ENCODE measurements at places on chromosomes 16 and 17.

DNA sequence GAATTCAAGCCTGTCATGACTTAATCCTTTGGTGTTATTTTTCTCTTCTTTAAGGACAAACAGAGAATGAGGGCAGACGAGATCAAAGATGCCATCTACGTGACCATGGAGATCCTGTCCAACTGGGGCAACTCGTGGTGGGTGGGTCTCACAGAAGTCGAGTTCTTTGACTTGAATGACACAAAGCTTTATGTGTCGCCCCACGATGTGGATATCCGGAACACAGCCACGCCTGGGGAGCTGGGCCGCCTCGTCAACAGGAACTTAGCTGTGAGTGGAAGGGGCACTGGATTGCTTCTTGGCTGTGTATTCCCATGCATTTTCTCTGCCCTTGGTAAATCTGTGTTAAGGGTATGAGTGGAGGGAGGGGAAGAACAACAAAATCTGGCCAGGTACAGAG is 158.7 kb downstream of the KATNIP start:
- DNase-seq = no peak

GRCh38 chr16:63998-64913 is 8.2 kb downstream of the RHBDF1 start:
- DNase-seq = no peak

DNA sequence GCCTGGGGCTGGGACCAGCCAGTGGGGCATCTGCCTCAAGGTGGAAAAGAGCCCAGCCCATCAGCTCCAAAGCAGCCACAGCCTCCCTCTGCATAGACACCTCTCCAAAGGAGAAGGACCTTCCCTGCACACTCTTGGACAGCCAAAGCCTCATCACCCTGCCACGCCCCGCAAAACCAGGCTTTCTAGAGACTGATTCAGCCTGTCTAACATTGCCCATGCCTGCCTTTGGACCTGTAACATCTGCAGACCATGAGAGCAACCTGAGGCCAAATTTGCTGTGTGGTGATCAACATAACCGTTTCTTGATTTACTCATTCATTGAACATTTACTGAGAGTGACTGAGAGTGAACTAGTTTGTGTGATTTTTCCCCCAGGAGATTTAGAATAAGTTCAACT is 219.7 kb upstream of the HSBP1 start:
- no peak for DNase-seq

GRCh38 chr17:62705778-62706597 is 78.5 kb downstream of the MRC2 start:
- no peak for DNase-seq

- DNase-seq = no peak
These were observed 11.2 kb downstream of the BCL7C start for GRCh38 chr16:30882429-30883310.

DNA sequence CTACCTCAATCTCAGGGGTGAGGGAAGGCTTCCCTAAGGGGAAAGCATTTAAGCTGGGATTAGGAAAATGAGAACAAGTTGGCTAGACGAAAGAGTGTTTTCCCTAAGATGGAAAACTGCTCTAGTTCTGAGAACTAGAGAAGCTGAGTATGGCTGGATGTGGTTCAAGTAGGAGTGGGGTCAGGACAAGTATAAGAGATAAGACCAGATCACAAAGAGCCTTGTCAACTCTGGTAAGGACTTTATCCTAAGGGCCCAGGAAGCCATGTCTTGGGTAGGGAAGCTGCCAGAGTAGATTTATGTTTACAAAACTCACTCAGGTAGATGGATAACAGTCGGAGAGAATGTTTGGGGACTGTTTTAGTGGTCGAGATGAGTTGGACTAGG is 1.7 kb downstream of the ANKS4B start:
- DNase-seq = no peak

Measured in NAMALWA (cell line).